ENCODE measurements at places on chromosomes 13 and 19.

- DNase-seq, result no peak
Observed at GRCh38 chr19:35777086-35777841, 1.9 kb downstream of the ARHGAP33 start.

DNA sequence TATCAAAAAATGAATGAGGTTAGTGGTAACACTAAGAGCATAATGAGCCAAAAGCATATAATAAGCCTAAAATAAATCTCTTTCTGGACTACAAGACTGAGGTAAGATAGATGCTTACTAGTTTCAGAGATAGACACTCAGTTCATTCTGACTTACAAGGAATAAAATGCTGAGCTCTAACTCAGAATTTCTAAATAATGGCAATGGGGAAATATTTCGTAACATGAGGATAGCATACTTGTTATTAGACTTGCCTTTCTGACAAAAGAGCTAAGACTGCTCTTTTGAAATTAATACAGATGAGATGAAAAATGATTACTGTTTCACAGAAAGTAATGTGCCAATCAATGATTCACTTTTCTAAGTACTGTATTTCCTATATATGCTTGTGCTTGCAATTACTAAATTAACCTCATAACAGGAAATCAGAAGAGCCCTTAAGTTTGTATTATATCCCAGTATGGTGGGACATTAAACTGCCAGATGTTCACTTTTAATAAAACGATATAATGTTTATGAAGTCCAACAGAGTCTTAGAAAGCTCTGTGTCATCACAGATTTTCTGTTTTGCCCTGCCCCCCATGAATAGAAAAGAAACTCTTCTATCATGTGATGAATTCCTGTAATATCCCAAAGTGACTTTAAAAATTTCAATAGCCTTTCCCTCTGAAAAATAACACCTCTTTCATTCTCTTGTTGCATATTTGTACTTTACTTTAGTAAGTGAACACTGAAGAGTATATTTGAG lies 2771.0 kb upstream of the PCDH20 start:
- DNase-seq, result no peak

GRCh38 chr13:97226788-97227627 lies 4.9 kb downstream of the MBNL2 start:
- DNase-seq, result peak; percentile 18

DNA sequence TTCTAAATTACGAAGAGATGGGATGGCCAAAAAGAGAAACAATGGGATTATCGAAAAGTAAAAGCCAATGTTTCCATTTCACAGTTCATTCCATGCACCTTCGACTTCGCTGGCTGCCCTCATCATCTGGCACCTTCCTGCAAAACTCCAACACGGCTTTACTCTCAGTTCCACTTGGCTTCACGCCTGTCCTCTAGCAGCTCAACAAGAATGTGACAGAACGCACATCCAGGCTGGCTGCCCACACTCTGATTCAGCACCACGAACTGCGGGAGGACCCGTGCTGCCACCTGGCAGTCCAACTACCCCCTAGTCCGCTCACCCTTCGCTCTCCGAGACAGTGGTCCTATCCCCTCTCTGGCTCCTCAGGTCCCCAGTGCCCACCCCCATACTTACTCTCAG lies 11.7 kb downstream of the ATP7B start:
- no peak for DNase-seq

DNA sequence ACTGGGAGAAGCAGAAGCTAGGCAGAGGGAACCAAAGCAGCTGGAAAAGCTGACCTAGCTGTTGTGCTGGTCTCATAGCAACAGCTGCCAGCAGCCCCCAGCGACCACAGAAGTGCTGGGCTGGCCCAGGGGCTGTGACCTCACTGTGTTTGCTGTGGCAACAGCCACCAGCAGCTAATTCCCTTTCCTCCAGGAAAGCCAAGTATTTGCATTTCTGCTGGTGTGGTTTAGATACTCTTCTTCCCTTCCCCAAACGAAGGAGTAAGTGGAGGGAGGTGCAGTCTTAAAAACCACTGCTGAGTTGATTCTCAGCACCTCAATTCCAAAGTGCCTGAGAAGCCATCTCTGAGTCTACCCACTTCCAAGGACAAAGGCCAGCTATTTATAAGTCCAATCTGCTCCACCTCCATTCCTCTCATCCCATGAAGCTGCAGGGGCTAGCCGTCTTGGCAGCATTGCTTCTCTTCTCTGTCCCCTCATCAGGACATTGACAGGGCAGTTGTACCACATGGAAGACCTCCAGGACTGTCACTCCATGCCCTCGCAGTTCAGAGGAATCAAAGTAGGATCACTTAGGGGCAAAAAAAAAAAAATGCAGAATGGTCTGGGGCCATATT lies 11.5 kb upstream of the CCDC97 start:
- no peak for DNase-seq

Measured in stimulated activated CD4-positive, alpha-beta T cell treated with anti-CD3 and anti-CD28 coated beads, Interleukin-1b, Interleukin-23, amount 100 ng/mL, for 4 hours (primary cell).